ENCODE measurements at places on chromosomes 7 and 10. TPM values are rescaled to one million over a fixed set of nuclear protein-coding genes. Genes with fewer than 3 reads are reported as not detected.

- no peak for DNase-seq
Measured at GRCh38 chr10:31580646-31581045, 261.6 kb downstream of the ZEB1 start.

Gene KIF20B
- 21.5 TPM for total RNA-seq

DNA sequence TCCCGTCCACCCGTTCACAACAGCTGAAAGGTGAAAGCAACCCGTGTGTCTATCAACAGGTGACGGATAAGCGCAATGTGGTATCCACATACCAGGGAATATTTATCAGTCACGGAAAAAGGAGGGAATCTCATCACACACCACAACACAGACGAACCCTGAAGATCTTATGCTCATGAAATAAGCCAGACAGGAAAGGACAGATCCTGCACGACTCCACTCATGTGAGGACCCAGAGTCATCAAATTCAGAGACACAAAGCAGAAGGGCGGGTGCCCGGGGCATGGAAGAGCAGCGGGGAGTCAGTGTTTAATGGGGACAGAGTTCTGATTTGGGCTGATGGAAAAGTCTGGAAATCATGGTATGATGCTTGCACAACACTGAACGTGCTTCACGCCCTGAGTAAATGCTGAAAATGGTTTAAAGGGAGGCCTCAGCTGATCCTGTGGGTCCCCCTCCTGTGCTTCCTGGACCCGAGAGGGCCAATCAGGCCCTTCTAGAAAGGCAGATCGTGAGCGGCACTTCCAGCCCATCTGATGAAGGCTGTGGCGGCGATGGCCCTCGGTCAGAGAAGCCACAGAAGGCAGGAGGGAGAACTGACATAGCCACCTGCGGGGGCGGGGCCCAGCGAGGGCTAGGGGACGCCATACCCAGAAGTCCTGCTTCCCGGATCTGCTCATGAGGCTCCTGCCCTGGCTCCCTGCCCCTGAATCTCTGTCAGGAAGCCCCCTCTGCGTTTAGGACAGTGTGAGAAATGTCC lies 19.1 kb downstream of the WDR86 start:
- no peak for DNase-seq

Gene CLDN3
- total RNA-seq = 0.26 TPM

DNA sequence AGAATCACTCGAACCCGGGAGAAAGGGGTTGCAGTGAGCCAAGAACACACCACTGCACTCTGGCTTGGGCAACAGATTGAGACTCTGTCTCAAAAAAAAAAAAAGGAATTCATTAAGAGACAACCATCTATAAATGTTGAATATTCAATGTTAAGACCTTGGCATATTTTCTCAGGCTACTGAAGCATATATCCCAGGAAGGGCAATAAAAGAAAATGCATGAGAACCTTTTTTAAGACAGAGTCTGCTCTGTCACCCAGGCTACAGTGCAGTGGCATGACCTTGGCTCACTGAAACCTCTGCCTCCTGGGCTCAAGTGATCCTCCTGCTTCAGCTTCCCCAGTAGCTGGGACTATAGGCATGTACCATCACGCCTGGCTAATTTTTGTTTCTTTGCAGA lies 165.0 kb downstream of the JMJD1C start:
- DNase-seq = no peak

GRCh38 chr10:7701158-7701742 lies 1.9 kb upstream of the ITIH2 start:
- DNase-seq = no peak

DNA sequence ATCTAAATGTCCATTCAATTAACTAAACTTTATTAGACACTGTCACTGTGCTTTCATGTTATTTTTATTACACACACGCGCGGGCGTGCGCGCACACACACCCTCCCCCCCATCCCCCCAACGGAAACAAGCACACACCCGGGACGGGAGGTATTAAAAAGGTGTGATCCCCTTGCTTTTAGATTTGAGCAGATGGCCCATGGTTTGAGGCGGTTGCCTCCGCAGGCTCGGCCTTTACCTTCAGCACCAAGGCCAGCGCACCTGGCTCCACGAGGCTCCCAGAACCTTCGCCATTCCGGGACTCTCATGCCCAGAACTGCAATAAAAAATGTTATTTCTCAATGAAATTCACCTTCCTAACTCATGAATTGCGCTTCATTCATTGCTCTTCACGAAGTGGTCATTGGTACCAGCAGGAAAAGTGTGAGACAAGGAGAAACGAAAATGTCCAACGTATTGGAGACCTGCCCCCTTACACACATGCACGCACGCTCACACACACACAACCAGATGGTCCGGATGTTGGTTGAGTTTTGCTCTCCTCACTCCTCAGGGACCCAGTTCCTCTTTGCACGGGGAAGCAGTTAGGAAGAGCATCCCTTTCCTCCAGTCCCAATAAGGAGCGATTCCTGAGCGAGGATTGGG lies 20.8 kb upstream of the PTF1A start:
- no peak for DNase-seq

Gene HOXA11
- not detected for total RNA-seq

Gene ITIH2
- 1.5 TPM for total RNA-seq

DNA sequence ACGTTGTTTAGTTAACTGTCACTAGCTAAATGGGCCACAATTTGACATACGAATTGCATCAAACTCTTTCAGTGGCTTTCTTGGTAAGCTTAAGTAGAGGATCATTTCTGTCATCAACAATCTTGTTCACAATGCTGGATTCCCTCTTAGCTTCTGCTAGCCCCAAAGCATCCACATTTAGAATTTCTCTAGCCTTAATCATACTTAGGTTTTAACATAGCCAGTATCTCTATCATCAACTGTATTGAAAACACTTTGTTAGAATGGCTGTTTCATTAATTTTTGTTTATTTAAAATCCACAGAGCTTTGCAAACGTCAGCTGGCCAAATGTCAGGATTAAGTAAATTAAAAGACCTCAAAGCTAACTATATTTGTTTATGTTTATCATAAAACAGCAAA lies 41.1 kb downstream of the ABRAXAS2 start:
- DNase-seq = no peak

DNA sequence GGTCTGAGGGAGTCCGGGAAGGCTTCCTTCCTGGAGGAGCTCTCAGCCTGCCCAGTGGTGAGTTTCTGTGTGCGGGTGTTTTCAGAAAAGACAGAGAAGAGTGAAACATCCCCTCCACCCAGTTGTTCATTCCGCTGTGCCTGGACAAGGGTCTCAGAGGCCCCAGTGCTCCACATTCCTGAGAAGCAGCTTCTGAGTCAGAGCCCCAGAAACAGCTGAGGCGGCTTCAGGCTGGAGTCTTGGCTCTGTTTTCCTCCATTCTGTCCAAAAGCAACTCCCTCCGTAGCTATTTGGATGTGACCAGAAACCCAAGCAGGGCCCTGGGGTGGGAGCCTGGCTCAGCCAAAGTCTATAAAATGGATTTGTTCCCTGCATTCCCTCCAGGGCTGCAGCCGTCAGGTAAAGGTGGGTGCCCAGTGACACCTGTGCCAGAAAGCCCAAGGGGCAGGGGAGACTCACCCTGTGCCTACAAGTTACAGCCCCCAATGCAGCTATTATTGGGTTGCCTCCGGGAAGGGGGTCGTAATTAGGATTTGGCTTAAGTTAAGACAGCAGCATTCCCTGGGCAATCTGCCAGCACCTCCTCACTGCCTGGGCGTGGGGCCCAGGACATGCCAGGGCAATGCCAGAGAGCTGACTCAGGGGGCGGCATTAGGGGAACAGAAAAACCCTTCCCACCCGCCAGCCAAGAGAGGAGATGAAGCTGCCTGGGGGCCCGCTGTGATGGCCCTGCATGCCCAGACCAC lies 13.1 kb upstream of the CAMK2G start:
- no peak for DNase-seq

Gene CNTNAP2
- 0.16 TPM for total RNA-seq

Data from T-cell (primary cell).